Calu3 (cell line): ENCODE measurements at places on chromosomes 16 and 17. TPM values are rescaled to one million over a fixed set of nuclear protein-coding genes. Genes with fewer than 3 reads are reported as not detected.

DNA sequence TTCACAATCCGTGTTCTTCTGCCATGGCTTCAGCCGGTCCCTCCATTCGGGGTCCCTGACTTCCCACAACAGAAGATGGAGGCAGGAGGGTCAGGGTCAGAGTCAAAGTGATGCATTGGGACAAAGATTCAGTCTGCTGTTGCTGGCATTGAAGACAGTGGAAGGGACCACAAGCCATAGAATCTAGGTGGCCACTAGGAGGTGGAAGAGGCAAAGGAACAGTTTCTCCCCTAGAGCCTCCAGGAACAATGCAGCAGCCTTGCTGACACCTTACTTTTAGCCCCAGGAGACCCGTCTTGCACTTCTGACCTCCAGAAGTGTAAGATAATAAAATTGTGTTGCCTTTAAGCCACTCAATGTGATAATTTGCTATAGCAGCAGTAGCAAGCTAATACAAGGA, 55.9 kb downstream of the MFSD11 start:
- peak; percentile 37 for DNase-seq

DNA sequence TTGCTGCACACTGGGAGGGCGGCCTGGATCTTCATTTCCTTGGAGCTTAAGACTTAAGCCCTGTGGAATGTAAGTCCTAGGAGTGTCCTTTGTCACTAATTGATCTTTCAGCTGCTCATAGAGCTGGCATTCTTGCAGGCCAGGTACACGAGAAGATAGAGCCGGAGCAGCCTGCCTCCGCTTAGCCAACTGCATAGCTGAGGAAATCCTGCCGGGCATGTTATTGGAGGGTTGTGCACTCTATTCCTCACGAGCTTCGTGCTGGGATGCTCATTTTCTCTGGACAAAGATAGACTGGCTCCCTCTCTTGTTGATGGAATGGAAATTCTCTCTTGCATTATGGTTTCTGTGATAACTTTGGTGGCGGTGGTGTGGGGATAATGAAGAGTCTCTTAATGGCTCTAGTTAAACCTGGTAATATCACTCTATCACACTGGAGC, 76.9 kb downstream of the RPA1 start:
- no peak for DNase-seq

The KRTAP17-1 gene
- not detected in 2 replicates for total RNA-seq

DNA sequence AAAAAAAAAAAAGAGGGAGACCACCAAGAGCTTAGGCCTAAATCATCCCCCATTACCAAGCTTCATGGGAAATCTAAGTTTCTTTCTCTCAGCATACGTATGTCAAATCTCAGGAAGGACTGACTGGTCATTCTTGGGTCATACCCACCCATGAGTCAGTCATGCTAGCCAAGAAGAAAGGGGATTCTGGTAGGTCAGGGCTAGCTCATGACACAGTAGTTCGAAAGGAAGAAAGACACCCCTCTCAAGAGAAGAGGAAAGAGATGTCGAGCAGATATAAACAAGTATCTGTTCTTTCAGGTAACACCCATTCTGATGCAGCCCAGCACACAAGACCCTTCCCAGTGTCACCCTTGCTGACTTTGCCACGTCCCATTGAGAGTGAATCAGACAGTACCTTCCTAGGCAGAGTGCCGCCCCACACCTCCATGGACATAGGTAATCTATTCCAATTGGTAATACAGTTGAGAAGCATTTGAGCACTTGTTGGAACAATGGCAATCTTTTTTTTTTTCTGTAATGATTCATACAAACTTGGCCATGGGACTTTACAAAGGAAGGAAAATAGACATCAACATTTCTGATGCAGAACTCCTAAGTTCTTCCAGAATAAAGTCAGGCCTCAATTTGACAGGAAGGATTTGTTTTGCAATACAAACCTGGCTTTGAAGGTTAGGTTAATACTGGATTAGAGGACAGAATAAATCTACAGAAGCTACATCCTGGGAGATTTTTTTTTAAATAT, 38.2 kb downstream of the COPRS start:
- no peak for DNase-seq

DNA sequence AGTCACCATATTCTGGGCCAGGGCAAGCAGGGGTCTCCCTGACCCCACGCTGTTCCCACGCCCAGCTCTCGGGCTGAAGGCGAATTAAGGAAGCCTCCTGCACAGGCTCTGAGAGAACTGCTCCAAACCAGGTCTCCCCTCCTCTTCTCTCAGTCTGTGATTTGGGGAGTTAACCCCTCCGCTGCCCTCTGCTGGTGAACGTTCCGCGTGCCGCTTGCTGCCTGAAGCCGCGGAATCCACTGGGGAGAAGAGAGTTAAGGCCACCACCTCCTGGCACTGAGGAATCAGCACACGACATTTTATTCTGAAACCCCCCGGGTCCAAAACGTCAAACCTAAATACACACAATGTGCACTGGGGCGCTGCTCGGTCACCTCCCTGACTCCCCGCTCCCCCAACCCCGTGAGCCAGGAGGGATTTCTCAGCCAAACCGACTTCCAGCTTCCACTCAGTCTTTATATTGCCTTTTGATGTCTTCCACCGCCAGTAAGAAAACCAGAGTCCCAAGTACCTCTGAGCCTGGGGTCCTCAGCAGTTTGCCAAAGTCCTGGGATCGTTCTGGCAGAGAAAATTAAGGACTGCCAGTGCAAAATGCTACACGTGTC, 54.4 kb upstream of the RCVRN start:
- peak; percentile 24 for DNase-seq

- DNase-seq, result no peak
These were observed 616 bp downstream of the PECAM1 start for GRCh38 chr17:64390044-64390443.

DNA sequence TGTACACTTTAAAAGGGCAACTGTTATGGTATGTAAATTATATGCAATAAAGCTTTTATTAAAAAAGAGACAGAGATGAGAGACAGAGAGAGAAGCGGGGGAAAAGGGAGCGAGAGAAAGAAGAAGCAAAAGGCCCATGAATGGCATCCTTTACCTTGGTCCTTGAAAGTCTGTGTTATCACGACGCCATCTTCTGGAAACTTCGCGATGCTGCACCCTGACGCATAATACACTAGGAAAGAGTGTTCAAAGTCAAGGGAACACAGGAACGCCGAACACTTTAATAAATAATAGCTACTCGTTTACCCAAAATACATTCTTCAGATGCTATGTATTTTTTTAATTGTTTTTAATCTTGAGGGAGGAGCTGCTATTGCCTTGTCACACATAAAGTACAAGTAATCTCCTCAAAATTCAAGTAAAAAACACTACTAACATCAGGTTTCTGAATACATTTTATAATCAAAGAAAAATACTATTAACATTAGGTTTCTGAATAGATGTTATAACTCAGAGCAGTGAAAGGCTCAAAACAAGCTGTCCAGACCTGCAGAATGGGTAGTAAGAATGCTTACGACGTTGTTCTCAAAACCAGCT, 23.0 kb upstream of the SLC38A8 start:
- DNase-seq, result peak; percentile 60

The ASPHD1 gene
- total RNA-seq, result 54.1 and 64.1 TPM in 2 replicates

The ARL2BP gene
- total RNA-seq, result 32.6 and 33.3 TPM in 2 replicates

DNA sequence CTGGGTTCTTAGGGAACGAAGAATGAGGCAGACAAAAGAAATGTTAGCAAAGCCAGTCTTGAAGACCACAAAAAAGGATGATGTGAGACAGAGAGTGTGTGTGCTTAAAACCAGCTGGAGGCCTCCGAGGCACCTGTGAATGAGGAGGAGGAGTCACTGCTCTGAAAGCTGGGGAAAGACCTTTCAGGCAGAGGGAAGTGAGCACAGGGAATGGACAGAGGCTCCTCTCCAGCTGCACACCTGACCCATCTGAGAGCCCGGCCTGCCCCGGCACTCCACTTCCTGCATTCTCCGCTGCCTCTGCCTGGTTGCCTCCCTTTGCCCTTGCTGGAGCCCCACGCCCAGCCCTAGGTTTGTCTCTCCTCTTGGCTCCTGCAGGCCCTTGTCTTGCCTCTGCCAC, 55.2 kb upstream of the SREBF1 start:
- no peak for DNase-seq

GRCh38 chr17:226108-227077, 44.9 kb upstream of the DOC2B start:
- no peak for DNase-seq
